ENCODE measurements at places on chromosomes 13 and 19.

- peaks cover 19% of the 10 kb centered on the region for H3K4me1 ChIP-seq
- peak overlapping the region; percentile 37 for H3K4me3 ChIP-seq
- no peaks in the 10 kb centered on the region for H3K27me3 ChIP-seq
- peak overlapping the region; percentile 97 for H3K27ac ChIP-seq
- no peak for DNase-seq
Observed at GRCh38 chr19:13850910-13851733, 25.8 kb upstream of the NANOS3 start.

DNA sequence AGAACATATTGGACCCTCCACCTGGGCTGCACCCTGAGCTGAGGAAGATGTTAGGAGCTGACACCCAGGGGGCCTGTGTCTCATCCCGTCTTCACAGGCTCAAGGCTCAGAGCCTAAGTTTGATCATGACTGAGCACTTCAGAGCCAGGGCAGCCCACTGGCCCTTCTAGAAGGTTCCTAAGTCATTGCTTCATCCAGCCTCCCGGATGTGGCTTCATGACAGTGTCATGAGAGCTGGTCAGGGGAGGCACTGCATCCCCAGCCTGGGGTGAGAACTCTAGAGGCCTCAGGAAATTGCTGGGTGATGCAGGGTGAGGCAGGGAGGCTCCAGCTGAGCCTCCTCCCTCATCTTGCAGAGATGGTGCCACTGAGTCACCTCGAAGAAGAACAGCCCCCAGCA, 24.9 kb upstream of the PIK3R2 start:
- no peak overlapping the region for H3K4me3 ChIP-seq
- no peak overlapping the region for H3K27ac ChIP-seq
- no peaks in the 10 kb centered on the region for H3K4me1 ChIP-seq
- no peak for DNase-seq

- no peaks in the 10 kb centered on the region for H3K27me3 ChIP-seq
- H3K4me1 ChIP-seq, result no peaks in the 10 kb centered on the region
- no peaks in the 10 kb centered on the region for H3K36me3 ChIP-seq
- H3K4me3 ChIP-seq, result no peak overlapping the region
- H3K27ac ChIP-seq, result no peak overlapping the region
- no peak for DNase-seq
Observed at GRCh38 chr13:110062077-110062776, 244.7 kb downstream of the COL4A1 start.

DNA sequence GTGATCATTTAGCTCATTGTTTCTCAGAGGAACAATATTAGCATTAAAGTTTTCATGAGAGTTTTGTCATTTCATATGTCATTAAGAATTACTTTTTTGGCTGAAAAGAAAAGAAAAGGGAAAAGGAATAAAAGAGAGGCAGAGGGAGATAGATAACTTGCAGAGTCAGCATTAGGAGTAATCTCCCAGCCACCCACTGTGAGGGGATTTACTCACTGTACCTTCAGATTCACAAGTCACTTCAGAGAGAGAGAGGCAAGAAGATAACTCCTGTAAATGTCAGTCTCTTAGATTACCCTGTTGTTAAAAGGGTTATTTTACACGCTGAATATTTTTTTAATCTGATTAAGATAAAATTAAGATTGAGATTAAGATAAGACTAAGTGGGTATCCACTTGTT, 125.2 kb downstream of the POU4F1 start:
- H3K36me3 ChIP-seq, result no peaks in the 10 kb centered on the region
- peaks cover 19% of the 10 kb centered on the region for H3K27me3 ChIP-seq
- no peak overlapping the region for H3K27ac ChIP-seq

GRCh38 chr13:30499338-30499737, 33.6 kb upstream of the HMGB1 start:
- DNase-seq, result no peak
- peaks cover 12% of the 10 kb centered on the region for H3K4me1 ChIP-seq
- no peaks in the 10 kb centered on the region for H3K36me3 ChIP-seq
- no peak overlapping the region for H3K4me3 ChIP-seq
- no peak overlapping the region for H3K27ac ChIP-seq

DNA sequence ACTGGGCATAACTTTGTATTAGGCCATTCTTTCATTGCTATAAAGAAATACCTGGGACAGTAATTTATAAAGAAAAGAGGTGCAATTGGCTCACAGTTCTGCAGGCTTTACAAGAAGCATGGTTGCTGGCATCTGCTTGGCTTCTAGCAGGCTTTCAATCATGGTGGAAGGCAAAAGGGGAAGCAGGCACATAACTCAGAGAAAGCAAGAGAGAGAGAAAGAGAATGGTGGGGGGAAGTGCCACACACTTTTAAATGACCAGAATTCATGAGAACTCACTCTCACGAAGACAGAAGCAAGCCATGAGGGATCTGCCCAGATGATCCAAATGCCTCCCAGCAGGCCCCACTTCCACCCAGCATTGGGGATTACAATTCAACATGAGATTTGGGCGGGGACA, 179.7 kb downstream of the SPRY2 start:
- H3K27ac ChIP-seq, result no peak overlapping the region
- no peak for DNase-seq

DNA sequence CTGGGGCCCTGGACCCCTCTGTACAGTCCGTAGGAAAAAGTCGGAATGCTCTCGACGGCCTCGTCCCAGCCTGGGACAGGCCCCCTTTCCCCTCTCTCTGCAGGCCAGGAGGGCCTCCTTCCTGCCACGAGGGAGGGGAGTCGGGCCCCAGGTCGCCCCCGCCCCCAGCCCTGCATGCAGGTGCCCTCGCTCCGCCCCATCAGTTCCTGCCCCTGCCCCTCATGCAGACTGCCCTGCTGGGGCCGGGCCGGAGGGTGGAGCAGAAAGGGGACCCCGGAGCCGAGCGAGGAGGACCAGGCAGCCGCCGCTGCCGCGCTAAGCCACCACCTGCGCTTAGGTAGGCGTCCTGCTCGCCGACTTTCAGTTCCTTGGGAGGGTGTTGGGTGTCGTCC, 7.3 kb downstream of the LYL1 start:
- peaks cover 5% of the 10 kb centered on the region for H3K4me1 ChIP-seq
- H3K36me3 ChIP-seq, result no peaks in the 10 kb centered on the region
- peaks cover 75% of the 10 kb centered on the region for H3K27me3 ChIP-seq

GRCh38 chr13:39670445-39670844, 15.0 kb downstream of the COG6 start:
- H3K36me3 ChIP-seq, result peaks cover 10% of the 10 kb centered on the region
- DNase-seq, result no peak
- H3K4me1 ChIP-seq, result no peaks in the 10 kb centered on the region
- H3K27ac ChIP-seq, result no peak overlapping the region

GRCh38 chr19:8640402-8641004, 10.1 kb downstream of the NFILZ start:
- no peak for DNase-seq
- peak overlapping the region; percentile 16 for H3K27ac ChIP-seq
- H3K4me1 ChIP-seq, result no peaks in the 10 kb centered on the region

DNA sequence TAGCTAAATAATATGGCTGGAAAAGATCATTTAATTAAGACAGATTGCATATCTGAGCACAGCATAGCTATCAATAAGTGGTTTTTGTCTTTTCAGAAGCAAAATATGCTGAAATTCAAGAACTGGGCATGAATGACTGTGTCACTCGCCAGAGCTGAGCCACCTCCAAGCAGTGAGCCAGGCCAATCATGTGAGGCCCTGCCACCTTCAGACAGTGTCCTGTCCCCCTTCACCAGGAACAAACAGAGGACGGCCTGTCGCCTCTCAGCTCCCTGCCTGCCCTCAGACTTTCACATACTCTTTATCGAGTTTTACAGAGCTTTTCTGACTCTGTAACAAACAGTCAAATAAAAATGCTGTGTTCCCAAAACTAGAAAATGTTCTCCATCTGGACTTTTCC, 171.0 kb upstream of the TSC22D1 start:
- H3K27ac ChIP-seq, result peak overlapping the region; percentile 50
- DNase-seq, result no peak
- H3K4me3 ChIP-seq, result no peak overlapping the region
- peaks cover 7% of the 10 kb centered on the region for H3K4me1 ChIP-seq
- no peaks in the 10 kb centered on the region for H3K36me3 ChIP-seq
- no peaks in the 10 kb centered on the region for H3K27me3 ChIP-seq

DNA sequence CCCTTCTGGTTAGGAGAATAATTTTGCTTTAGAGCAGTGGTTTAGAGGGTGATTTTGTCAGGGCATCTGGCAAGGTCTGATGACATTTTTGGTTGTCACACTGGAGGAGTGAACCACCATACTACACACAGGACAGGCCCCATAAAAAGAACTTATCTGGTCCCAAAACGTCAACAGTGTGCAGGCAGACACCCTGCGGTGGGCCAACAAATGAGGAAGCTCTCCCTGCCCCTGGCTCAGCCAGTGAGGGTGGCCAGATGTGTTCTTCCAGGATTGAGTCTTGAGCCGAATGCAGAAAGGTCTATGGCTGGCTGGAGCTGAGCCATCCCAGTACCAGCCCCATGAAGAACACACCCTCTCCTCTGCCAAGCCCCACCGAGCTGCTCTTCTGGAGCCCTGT, 149.2 kb downstream of the MIPEP start:
- peaks cover 2% of the 10 kb centered on the region for H3K36me3 ChIP-seq
- H3K4me1 ChIP-seq, result peaks cover 21% of the 10 kb centered on the region
- no peak for DNase-seq
- H3K27ac ChIP-seq, result no peak overlapping the region
